ENCODE measurements at places on chromosomes 13 and 19. TPM values are rescaled to one million over a fixed set of nuclear protein-coding genes. Genes with fewer than 3 reads are reported as not detected.

The CRX gene
- not detected for total RNA-seq

The SELENOV gene
- not detected for total RNA-seq

The LGALS7 gene
- not detected for total RNA-seq

The ZNF254 gene
- 24.3 TPM for total RNA-seq

The CTU1 gene
- total RNA-seq = 6.9 TPM

The PRR20B gene
- not detected for total RNA-seq

The LILRA1 gene
- total RNA-seq = not detected

The TSC22D1 gene
- 49.3 TPM for total RNA-seq

The KCNN4 gene
- not detected for total RNA-seq

The OR7D2 gene
- total RNA-seq = not detected

The ZIM2 gene
- not detected for total RNA-seq

The CLEC17A gene
- total RNA-seq = not detected

The FXYD7 gene
- not detected for total RNA-seq

The LGI4 gene
- total RNA-seq = 0.10 TPM

The TMEM150B gene
- not detected for total RNA-seq
